Occipital lobe (tissue), 3 donors: ENCODE measurements at places on chromosomes 5 and 9. TPM values are rescaled to one million over a fixed set of nuclear protein-coding genes. Genes with fewer than 3 reads are reported as not detected.
A peak's percentile ranks its signal among the peaks of the same experiment; 100 is the strongest.

DNA sequence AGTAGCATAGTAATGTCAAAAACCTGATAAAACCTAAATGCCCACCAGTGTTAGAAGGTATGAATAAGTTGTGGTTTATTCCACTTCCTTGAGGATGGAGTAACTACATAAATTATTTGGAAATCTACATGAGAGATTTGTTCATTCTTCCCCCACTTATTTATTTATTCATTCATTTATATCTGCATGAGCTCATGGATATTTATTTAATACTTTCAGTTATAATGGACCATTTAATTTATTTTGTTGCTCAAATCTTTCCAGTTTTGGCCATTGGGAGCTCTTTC lies 223.8 kb upstream of the S1PR3 start:
- DNase-seq = no peak

GRCh38 chr9:113319054-113319453 lies 15.9 kb upstream of the RNF183 start:
- no peak for DNase-seq

- DNase-seq = no peak
These were observed 3.8 kb downstream of the DMRT2 start for GRCh38 chr9:1053986-1054425.

CERCAM gene
- total RNA-seq = 10.1 TPM

- no peak for DNase-seq
These were observed 212.7 kb upstream of the PIK3R1 start for GRCh38 chr5:68002836-68003235.

DNA sequence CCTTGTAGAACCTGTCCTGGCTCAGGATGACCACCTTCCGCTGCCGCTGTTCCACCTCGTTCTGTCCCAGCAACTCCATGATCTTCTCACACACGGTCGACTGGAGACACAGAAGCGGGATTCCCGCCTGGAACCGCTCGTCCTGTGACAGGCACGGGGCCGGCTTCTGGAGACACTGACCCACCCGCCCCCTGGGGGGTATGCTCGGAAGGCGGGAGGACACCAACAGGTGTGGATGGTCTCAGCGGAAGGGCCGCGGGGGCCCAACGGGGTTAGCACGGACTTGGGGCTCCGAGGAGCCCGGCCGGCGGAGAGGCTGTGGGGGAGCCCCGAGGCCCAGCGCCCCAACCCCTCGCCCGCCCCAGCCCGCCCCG lies 530 bp downstream of the UCK1 start:
- no peak for DNase-seq

GRCh38 chr5:148923023-148923422 lies 96.6 kb downstream of the ADRB2 start:
- DNase-seq = no peak

- DNase-seq = no peak
These were observed 48.7 kb downstream of the TLR4 start for GRCh38 chr9:117752894-117753293.

CA9 gene
- total RNA-seq = 0.78 TPM

DNA sequence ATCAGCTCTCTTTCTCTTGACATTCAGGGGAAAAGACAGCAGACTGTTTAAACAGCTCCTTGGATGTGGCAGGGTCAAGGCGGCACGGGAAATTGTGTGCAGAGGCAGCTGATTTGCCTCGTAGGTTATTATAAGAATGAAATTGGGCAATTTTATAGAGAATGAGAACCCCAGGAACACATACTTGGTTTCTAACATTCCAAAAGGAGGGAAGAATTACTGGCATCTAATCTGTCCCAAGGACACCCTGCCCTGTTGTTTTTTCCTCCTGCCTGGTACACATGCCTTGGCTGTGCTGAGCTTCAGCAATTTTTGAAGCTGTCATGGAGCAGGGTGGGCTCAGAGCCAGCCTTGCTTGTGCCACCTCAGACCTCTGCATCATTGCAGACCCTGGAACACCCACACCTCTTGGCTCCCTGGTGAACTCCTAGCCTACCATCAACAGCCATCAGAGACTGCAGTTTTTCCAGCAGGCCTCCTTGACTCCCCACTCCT lies 143.6 kb downstream of the BOD1 start:
- DNase-seq = no peak

C1QTNF2 gene
- total RNA-seq = 3.1 TPM

GRCh38 chr5:2295476-2295875 lies 412.8 kb upstream of the IRX4 start:
- DNase-seq = no peak

CDKN2B-AS1 gene
- 0.62 TPM for total RNA-seq

FCN2 gene
- total RNA-seq = not detected

- DNase-seq = no peak
These were observed 103.9 kb downstream of the ST8SIA4 start for GRCh38 chr5:100799166-100799565.

PAX5 gene
- total RNA-seq = not detected

TMC1 gene
- total RNA-seq = 0.78 TPM

EPB41L4A gene
- total RNA-seq = 78.8 TPM

NFIL3 gene
- total RNA-seq = 31.4 TPM

CREB3 gene
- total RNA-seq = 22.9 TPM

CORO2A gene
- total RNA-seq = 5.1 TPM

GRCh38 chr9:109417054-109417453 lies 81.1 kb downstream of the PTPN3 start:
- peak; percentile 41 for DNase-seq

EPB41L4B gene
- 3.7 TPM for total RNA-seq

- no peak for DNase-seq
These were observed 160.3 kb upstream of the TBC1D2 start for GRCh38 chr9:98415782-98416181.

DNA sequence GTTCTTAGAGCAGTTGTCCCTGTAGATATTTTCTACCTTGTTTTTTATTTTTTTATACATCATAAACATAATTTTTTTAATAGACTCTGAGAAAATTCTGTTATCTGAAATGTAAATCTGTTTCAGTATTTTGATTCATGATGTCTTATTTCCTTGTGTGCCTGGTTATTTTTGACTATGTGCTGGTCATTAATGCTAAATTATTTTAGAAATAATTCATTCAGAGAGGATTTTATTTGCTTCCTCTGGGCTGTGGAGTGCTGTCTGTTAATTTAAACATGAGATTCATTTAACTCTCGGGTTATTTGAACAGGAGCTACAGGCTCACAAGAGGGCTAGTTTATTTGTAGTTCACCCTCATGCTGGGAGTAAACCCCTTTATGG lies 124.3 kb upstream of the PITX1 start:
- DNase-seq = no peak

SUSD3 gene
- 1.6 TPM for total RNA-seq

DNM1 gene
- total RNA-seq = 71.7 TPM

DNA sequence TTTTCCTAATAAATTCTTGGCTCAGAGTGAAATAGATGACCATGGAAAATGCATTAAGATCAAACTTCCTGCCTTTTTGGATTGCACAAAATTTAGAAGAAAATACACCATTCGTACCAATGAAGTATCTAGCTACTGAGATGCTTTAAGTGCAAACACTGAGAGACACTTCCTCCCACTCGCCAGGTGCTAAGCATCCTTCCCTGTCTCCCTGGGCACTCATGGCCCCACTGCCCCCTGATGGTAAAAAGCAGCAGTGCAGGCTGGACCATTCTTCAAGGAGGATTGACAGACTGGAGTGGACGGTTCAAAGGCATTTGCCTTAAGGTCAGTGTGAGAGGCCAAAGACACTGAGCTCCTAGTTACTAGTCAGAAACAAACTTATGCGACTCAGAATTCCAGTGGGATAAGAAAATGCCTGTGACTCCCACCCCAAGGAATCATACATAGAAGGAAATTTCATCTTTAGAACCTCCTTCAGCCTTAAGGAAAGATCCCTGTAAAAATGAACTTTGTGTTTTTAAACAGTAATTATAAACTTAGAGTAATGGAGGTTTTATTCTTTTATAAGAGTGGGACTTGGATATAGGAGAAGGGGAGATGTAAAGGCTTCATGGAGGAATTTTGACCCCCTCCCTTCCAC lies 86.0 kb upstream of the SLC30A5 start:
- peak; percentile 70 for DNase-seq

ZNF366 gene
- 0.94 TPM for total RNA-seq

DNA sequence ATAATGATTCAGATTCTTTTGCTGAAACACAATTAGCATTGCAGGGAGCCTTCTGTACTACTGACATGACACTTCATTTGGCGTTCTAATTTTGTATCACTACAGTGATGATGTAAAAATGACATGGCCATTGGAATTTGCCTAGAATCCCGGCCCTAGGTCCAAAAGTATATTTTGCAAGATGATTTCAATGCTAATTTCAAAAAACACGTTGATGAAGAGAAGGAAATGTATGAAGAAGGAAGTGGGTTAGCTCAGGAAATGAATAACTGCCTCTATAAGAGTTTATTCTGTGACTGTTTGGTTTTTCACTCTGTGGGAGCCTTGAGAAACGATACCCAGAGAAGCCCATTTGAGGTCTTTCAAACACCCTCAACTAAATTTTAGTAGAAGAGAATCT lies 59.3 kb downstream of the OSTF1 start:
- no peak for DNase-seq

DNA sequence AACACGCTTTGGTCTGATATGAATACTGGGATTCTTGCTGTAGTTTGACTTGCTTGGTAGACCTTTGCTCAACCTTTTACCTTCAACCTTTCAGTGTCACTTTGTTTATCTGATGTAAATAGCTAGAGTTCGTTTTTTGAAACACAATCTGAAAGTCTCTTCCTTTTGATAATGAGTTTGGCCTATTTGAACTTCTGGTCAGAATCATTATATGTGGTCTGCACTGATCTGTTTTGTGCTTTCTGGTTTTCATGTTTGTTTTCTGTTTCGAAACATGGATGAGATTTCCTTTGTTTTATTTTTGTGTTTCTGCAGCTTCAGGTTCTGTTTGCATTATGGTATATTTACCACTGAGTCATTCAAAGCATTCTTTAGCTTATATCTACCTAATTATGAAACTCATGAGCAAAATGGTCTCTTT lies 217.5 kb downstream of the GABBR2 start:
- no peak for DNase-seq

MARVELD2 gene
- total RNA-seq = 0.78 TPM

SELENOP gene
- total RNA-seq = 53.7 TPM

GRCh38 chr5:128491291-128491690 lies 46.8 kb downstream of the FBN2 start:
- no peak for DNase-seq
